ENCODE measurements at places on chromosomes 13 and 19. TPM values are rescaled to one million over a fixed set of nuclear protein-coding genes. Genes with fewer than 3 reads are reported as not detected.
A peak's percentile ranks its signal among the peaks of the same experiment; 100 is the strongest.

The KLK12 gene
- 0.44 TPM for total RNA-seq

The FAM83E gene
- total RNA-seq: 3.8 TPM

The KCNK6 gene
- 0.53 TPM for total RNA-seq

The CYP4F8 gene
- not detected for total RNA-seq

The UBE2L5 gene
- total RNA-seq: not detected

The TRPC4 gene
- 4.2 TPM for total RNA-seq

The KANK3 gene
- total RNA-seq: 0.36 TPM

The CBY2 gene
- total RNA-seq: not detected

The ELSPBP1 gene
- not detected for total RNA-seq

The MARCHF2 gene
- total RNA-seq: 23.0 TPM

The SGTA gene
- 74.1 TPM for total RNA-seq

The PEAK3 gene
- not detected for total RNA-seq

The LRRC63 gene
- total RNA-seq: 0.24 TPM

The PABPC3 gene
- 0.49 TPM for total RNA-seq

The LIN37 gene
- total RNA-seq: 12.7 TPM

The SIGLEC10 gene
- total RNA-seq: not detected

The LYL1 gene
- total RNA-seq: 0.47 TPM

The SHISA2 gene
- 15.2 TPM for total RNA-seq

The SIGLEC5 gene
- not detected for total RNA-seq

The CD33 gene
- total RNA-seq: not detected

DNA sequence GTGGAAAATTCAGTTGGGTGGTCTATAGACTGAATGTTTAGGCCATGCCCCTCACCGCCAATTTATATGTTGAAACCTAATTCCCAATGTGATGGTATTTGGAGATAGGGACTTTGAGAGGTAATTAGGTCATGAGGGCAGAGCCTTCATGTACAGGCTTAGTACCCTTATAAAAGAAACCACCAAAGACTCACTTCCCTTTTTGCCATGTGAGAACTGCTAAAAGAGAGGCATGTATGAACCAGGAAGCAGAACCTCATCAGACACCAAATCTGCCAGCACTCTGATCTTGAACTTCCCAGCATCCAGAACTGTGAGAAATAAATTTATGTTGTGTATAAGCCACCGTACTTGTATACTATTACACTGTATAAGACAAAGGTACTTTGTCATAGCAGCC is 40.6 kb downstream of the UQCRFS1 start:
- H3K4me1 ChIP-seq: no peaks in the 10 kb centered on the region
- H3K4me3 ChIP-seq: no peak overlapping the region
- no peak overlapping the region for H3K27ac ChIP-seq

GRCh38 chr19:50415661-50416033 is 3.1 kb upstream of the SPIB start:
- DNase-seq: no peak
- H3K4me3 ChIP-seq: no peak overlapping the region
- peaks cover 9% of the 10 kb centered on the region for H3K4me1 ChIP-seq
- H3K27me3 ChIP-seq: peaks cover 19% of the 10 kb centered on the region

DNA sequence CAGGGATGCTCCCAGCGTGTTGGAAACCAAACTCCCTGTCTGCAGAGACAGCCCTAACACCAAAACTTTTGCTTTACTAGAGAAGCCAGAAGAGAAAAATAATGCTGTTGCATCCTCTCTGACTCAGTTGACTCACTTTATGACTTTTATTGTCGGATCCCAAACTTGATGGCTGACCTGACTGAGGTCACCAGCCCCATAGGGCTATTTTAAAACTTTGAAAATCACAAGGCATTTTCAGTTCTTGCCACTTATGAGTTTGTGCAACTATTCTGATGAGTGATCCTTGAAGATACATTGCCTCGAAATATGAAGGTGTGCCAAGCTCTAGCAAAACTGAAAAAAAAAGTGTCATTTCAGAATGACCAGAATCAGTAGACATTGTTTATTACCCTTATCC is 320.2 kb downstream of the DLEU7 start:
- no peak overlapping the region for H3K27ac ChIP-seq
- peaks cover 41% of the 10 kb centered on the region for H3K4me1 ChIP-seq
- no peaks in the 10 kb centered on the region for H3K36me3 ChIP-seq
- no peaks in the 10 kb centered on the region for H3K27me3 ChIP-seq

- H3K27ac ChIP-seq: no peak overlapping the region
- no peak overlapping the region for H3K4me3 ChIP-seq
- H3K27me3 ChIP-seq: peaks cover 35% of the 10 kb centered on the region
- no peaks in the 10 kb centered on the region for H3K36me3 ChIP-seq
- DNase-seq: no peak
These were observed 3.2 kb upstream of the RASGRP4 start for GRCh38 chr19:38429055-38429810.

- no peak overlapping the region for H3K27ac ChIP-seq
- no peak overlapping the region for H3K4me3 ChIP-seq
- H3K4me1 ChIP-seq: no peaks in the 10 kb centered on the region
These were observed 10.4 kb downstream of the GP6 start for GRCh38 chr19:55027472-55028337.

GRCh38 chr13:110651726-110652230 is 36.4 kb downstream of the NAXD start:
- peaks cover 12% of the 10 kb centered on the region for H3K36me3 ChIP-seq
- no peak overlapping the region for H3K27ac ChIP-seq
- no peaks in the 10 kb centered on the region for H3K4me1 ChIP-seq
- DNase-seq: no peak
- no peaks in the 10 kb centered on the region for H3K27me3 ChIP-seq

DNA sequence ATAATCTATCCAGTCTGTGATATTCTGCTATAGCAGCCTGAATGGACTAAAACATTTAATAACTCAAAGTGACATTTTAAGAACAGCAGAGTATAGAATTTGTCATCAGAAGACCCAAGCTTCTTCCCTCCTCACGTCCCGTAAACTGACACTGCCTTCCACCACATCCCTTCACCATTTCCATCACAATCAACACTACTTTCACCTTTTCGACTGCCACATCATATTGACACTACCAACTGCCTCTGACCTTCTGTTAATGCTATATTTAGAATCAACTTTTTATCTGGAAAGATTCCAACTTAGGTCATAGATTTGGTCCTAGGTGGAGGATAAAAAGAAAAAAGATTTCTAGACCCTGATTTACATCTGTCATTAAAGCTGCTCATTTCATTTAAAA is 39.6 kb downstream of the STOML3 start:
- DNase-seq: no peak
- peaks cover 13% of the 10 kb centered on the region for H3K4me1 ChIP-seq
- no peaks in the 10 kb centered on the region for H3K27me3 ChIP-seq
- no peaks in the 10 kb centered on the region for H3K36me3 ChIP-seq
- no peak overlapping the region for H3K27ac ChIP-seq

DNA sequence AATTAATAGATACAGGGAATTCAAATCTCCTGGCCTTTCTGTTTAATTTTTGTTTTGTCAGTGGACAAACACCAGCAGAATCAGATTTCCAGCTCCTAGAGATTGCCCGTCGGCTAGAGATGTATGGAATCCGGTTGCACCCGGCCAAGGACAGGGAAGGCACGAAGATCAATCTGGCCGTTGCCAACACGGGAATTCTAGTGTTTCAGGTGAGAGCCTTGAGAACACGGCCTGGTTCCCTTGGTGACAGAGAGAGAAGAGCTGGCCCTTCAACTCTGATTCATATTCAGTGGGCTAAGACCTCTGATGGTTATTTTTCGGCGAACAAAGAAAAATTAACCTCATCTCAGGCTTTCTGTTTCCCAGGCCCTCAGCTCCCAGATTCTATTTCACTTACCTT is 191.3 kb downstream of the STK24 start:
- no peak for DNase-seq
- no peak overlapping the region for H3K4me3 ChIP-seq
- H3K36me3 ChIP-seq: peaks cover 48% of the 10 kb centered on the region

GRCh38 chr19:50495020-50495531 is 15.9 kb downstream of the JOSD2 start:
- H3K27me3 ChIP-seq: peaks cover 48% of the 10 kb centered on the region
- no peak for DNase-seq
- peaks cover 9% of the 10 kb centered on the region for H3K4me1 ChIP-seq
- peak overlapping the region; percentile 40 for H3K27ac ChIP-seq
- no peak overlapping the region for H3K4me3 ChIP-seq
- H3K36me3 ChIP-seq: peaks cover 2% of the 10 kb centered on the region

DNA sequence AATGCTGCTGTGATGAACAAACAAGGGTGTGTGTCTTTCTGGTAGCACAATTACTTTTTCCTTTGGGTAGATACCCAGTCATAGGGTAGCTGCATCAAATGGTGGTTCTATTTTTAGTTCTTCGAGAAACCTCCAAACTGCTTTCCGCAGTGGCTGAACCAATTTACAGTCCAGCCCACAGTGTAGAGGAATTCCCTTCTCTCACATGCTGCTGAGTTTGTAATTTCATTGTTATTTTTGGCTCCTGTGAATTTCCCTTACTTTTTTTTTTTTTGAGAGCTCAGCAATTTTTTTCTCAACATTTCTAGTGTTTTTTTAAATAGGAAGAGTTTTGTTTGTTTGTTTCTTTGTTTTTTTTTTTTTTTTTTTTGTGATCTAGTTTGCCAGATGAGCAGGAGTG is 37.5 kb upstream of the ADGRE1 start:
- H3K4me1 ChIP-seq: no peaks in the 10 kb centered on the region
- no peak for DNase-seq
- no peak overlapping the region for H3K27ac ChIP-seq
- no peak overlapping the region for H3K4me3 ChIP-seq

DNA sequence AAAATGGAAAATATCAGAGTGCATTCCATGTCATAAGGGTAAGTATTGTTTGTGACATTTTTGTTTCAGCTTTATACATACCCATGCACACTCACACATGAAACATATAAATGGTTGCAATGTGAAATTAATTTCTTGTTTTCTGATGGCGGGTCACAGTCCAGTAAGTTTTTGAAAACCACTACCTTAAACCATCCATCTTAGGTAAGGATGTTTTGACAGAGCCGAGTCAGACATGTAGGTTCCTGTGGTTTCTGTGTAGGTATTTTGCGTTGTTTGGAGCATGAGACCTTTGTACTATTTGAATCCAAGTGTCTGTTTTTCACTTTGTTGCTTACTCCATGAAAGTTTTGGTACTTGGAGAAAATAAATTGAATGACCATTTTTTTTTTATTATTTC is 121.7 kb downstream of the B3GLCT start:
- H3K36me3 ChIP-seq: peaks cover 6% of the 10 kb centered on the region
- no peaks in the 10 kb centered on the region for H3K27me3 ChIP-seq
- H3K4me1 ChIP-seq: no peaks in the 10 kb centered on the region
- no peak overlapping the region for H3K4me3 ChIP-seq
- DNase-seq: no peak

DNA sequence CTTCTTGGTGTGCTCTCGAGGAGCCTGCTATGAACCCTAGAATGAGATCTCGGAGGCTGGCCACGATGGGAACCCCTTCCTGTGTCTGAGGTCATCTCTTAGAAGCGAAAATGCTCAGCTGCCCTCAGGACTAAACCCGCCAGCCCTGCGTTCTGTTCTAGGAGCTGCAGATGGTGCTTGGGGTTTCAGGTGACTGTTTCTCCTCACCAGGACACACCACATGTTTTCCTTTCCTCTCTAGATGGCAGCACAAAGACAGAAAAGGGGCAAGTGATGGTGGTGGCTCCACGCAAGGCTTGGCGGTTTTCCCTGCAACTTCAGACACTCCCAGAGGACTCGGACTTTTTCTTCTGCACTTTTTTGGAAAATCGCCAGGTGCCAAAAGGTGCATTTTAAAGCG is 60.1 kb downstream of the RNASEH2B start:
- H3K27me3 ChIP-seq: no peaks in the 10 kb centered on the region
- H3K4me3 ChIP-seq: no peak overlapping the region
- H3K4me1 ChIP-seq: no peaks in the 10 kb centered on the region
- H3K27ac ChIP-seq: no peak overlapping the region
- no peak for DNase-seq

- peaks cover 3% of the 10 kb centered on the region for H3K4me1 ChIP-seq
- DNase-seq: no peak
- no peaks in the 10 kb centered on the region for H3K36me3 ChIP-seq
- peak overlapping the region; percentile 7 for H3K27ac ChIP-seq
These were observed 870 bp upstream of the UNC13A start for GRCh38 chr19:17688853-17689595.

DNA sequence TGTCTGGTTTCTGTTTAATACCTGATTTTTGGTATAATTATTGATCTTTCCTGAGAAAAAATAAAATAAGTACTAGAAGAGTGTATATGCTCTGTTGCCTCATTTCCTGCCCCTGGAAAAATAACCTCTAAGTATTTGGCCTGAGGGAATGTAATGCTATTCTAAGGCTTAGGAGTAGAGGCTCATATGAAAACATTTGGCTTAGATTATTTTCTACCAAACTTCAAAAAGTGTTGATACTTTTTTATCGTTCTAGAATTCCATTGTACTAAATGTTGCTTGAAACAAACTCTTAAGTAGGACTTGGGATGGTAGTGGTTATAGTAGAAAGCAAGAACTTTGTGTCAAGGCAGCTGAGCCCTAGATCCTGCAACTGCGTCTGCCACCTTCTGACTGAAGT is 57.8 kb downstream of the COG3 start:
- no peak overlapping the region for H3K27ac ChIP-seq
- H3K27me3 ChIP-seq: no peaks in the 10 kb centered on the region
- no peak for DNase-seq
- H3K4me1 ChIP-seq: peaks cover 45% of the 10 kb centered on the region

GRCh38 chr13:50543141-50543540 is 300.4 kb downstream of the DLEU7 start:
- no peak overlapping the region for H3K4me3 ChIP-seq
- no peak for DNase-seq

GRCh38 chr13:103961129-103961528 is 894.9 kb upstream of the SLC10A2 start:
- no peak overlapping the region for H3K27ac ChIP-seq
- DNase-seq: no peak
- H3K4me1 ChIP-seq: no peaks in the 10 kb centered on the region
- no peaks in the 10 kb centered on the region for H3K27me3 ChIP-seq

- H3K4me3 ChIP-seq: no peak overlapping the region
- H3K36me3 ChIP-seq: no peaks in the 10 kb centered on the region
- H3K27ac ChIP-seq: peak overlapping the region; percentile 63
- H3K4me1 ChIP-seq: peaks cover 21% of the 10 kb centered on the region
- no peak for DNase-seq
- no peaks in the 10 kb centered on the region for H3K27me3 ChIP-seq
These were observed 87.9 kb downstream of the LRCH1 start for GRCh38 chr13:46640843-46641242.

GRCh38 chr13:103883164-103883563 is 816.9 kb upstream of the SLC10A2 start:
- peak; percentile 36 for DNase-seq
- no peaks in the 10 kb centered on the region for H3K36me3 ChIP-seq
- H3K27me3 ChIP-seq: no peaks in the 10 kb centered on the region

- no peaks in the 10 kb centered on the region for H3K36me3 ChIP-seq
- H3K4me1 ChIP-seq: peaks cover 2% of the 10 kb centered on the region
- no peak overlapping the region for H3K27ac ChIP-seq
- no peak overlapping the region for H3K4me3 ChIP-seq
- no peak for DNase-seq
These were observed 140.9 kb downstream of the KCNRG start for GRCh38 chr13:50156140-50156539.

GRCh38 chr13:33296793-33297425 is 11.4 kb upstream of the STARD13 start:
- no peaks in the 10 kb centered on the region for H3K36me3 ChIP-seq
- H3K27me3 ChIP-seq: no peaks in the 10 kb centered on the region

GRCh38 chr19:45464274-45464673 is 3.5 kb upstream of the FOSB start:
- H3K27ac ChIP-seq: no peak overlapping the region
- H3K4me3 ChIP-seq: no peak overlapping the region

GRCh38 chr13:102913914-102914313 is 68.1 kb downstream of the ERCC5 start:
- no peaks in the 10 kb centered on the region for H3K4me1 ChIP-seq
- no peak overlapping the region for H3K27ac ChIP-seq
- H3K4me3 ChIP-seq: no peak overlapping the region
- no peaks in the 10 kb centered on the region for H3K36me3 ChIP-seq
- H3K27me3 ChIP-seq: peaks cover 5% of the 10 kb centered on the region

All from progenitor cell of endocrine pancreas (in vitro differentiated cells).